Fibroblast of skin of right biceps (primary cell): ENCODE measurements at places on chromosomes 4 and X.

GRCh38 chr4:46931981-46932380 lies 22.9 kb upstream of the COX7B2 start:
- DNase-seq = peak; percentile 26

GRCh38 chrX:136580316-136580715 lies 48.3 kb downstream of the VGLL1 start:
- no peak for DNase-seq

GRCh38 chr4:133095591-133095990 lies 53.5 kb upstream of the PCDH10 start:
- DNase-seq = peak; percentile 22

GRCh38 chr4:57448452-57448851 lies 338.3 kb upstream of the IGFBP7 start:
- no peak for DNase-seq

DNA sequence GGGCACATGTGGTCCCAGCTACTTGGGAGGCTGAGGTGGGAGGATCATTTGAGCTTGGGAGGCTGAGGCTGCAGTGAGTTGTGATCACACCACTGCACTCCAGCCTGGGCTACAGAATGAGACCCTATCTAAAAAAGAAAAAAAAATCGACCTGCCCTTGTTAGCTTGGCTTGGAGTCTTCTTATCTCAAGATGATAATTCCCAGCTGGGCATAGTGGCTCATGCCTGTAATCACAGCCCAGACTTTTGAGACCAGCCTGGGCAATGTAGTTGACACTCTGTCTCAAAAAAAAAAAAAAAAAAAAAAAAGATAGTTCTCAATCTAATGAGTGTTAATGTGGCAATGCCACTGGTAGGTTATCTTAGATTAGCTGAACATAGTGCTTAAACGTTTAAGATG lies 41.0 kb downstream of the QRFPR start:
- DNase-seq = no peak

GRCh38 chr4:20368926-20369325 lies 117.2 kb downstream of the SLIT2 start:
- peak; percentile 87 for DNase-seq

DNA sequence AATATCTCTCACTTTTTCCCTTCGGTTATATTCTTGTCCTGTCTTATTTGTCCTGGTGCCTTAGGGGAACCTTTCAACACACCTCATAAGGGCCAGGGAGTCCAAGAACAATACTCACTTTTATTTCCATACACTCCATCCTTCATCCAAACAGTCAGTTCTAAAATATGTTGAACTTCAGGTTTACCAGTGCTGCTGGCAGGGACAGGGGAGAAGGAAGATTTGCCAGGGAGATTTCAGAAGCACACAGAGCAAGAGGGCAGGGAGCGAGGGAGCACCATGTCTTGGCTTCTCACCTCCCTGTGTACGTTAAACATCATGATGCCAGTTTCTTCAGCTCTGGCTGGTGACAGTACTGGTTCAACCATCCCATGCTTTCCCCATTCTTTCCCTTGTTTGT lies 631.1 kb upstream of the FAT1 start:
- DNase-seq = no peak

DNA sequence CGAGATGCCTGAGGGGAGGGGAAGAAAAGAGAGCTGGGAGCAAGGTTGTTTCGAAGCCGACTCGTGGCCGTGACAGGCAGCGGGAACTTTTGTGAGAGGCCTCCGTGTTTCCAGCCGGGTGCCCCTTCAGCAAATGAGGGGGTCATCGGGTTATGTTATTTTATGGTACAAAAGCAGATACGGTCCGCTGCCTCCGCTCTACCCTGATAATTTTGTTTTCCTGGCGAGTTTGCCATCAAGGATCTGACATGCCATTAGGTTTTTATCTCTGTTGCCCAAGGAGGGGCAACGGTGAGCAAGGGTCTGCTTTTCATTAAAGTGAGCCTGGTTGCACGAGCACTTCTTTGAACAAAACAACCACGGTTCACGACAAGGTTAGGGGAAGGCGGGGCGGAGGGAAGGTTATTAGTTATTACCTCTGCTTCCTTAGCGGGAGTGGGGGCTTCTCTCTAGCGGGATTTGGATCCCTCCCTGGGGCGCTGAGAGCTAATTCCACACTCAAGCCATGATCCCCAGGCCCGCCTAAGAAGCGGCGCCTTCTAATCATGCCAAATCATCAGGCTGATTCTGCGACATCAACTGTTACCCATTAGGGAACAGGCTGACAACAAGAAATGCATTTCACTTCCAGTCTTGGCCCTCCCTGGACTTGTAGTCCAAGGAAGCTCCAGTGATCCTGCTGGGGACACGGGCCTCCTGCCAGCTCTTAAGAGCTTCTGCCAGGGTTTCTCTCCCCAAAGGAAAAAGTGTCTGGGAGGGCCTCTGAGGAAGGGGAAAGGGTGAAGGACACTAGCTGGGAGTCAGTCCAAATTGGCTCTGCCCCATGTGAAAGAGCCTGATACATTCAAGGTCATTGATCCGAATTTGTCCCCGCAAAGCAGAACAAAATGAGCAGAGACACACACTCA lies 617.7 kb downstream of the MID1IP1 start:
- DNase-seq = peak; percentile 2

DNA sequence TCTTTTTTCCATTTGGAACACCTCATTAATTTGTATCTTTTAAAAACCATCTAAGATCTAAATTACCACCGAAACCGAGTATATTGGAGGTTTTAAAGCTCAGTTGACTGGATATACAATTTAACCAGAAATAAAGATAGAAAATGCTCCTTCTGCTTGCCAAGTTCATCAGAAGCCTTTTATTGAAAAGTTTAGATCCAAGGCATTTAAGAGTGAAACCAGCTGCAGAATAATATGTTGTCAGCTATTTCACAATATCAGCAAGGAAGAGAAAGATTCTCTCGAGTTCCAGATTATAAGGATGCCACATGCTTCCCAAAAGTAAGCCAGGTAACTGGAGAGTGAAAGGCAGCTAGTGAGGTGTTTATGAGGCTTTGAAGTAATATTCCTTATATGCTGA lies 217.4 kb downstream of the DCTD start:
- no peak for DNase-seq

DNA sequence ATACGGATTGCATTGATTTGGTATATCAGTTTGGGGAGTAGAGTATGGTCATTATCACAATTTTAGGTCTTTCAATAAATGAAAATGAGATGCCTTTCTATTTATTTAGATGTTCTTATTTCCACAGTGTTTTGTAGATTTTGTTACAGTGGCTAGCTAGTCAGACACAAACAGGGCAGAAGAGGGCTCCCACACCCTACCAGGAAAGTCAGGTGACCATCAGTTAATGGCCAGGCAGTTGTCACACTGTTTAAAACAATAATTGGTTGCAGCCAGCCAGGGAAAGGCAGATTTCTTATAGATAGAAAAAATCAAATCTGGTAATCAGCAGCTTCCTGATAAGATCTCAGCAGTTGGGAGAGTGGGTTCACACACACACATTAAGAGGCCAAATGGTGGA lies 57.2 kb downstream of the UGT2B17 start:
- no peak for DNase-seq

GRCh38 chr4:13276357-13276756 lies 207.8 kb downstream of the RAB28 start:
- no peak for DNase-seq

- no peak for DNase-seq
Measured at GRCh38 chr4:7823416-7823824, 116.2 kb downstream of the AFAP1 start.

DNA sequence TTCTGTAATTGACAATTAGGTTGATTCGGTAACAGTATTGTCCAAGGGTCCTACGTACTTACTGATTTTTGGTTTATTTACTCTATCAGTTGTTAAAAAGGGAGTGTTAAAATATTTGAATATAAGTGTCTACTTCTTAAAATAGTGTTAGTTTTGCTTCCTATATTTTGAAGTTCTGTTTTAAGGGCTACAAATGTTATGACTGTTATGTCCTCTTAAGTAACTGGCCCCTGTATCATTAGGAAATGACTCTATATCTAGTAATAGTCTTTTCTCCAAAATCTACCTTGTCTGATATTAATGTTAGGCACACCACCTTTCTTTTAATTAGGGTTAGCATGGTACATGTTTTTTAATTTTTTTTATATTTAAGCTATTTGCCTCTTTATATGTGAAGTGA lies 30.1 kb downstream of the ANKRD50 start:
- no peak for DNase-seq

DNA sequence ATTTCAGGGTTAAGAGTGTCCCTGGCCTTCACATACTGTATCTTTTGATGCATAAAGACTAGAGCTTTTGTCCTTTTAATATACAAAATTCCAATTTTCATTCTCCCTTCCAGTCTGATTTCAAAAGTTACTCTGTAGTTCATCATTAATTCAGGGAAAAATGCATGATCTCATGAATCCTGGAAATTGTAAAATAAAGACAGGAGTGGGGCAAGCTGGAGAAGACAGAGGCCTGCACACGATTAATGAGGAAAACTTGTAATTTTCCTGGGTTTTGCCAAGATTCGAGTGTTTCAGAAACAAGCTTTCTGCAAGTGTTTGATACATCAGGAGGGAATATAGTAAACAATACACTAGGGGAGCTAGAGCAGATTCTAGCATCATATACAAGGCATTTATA lies 947.9 kb downstream of the FAT4 start:
- no peak for DNase-seq
